ENCODE measurements at places on chromosomes 16 and 17.

DNA sequence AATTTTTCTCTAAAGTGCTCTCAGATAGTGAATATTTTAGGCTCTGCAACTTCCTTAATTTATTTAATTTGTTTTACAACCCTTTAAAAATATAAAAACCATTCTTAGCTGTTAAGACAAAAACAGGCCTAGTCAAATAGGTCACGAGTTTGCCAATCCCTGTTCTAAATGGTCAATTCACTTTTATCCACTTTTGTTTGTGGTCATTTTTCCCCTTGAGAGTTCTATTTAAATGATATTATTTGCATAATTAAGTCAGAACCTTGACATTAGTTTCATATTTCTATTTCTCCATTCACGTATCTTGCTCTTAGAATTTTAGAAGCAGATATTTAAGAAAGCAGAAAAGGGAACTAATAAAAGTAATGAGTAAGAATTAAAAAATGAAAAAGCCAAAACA lies 4.0 kb downstream of the AMFR start:
- peak; percentile 52 for DNase-seq

DNA sequence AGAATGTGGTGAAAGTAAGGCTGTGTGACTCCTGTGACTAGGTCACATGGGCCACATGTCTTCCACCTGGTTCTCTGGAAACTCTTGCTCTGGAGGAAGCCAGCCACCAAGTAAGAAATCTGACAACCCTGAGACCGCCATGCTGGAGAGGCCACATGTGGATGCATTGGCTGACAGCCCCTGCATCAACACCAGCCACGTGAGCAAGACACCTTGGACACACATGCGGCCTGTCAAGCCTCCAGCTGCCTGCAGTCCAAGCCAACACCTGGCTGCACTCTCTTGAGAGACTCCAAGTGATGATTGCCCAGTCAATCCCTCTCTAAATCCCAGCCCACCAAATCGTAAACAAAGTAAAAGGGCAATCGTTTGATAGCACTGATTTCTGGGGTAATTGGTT lies 112.6 kb downstream of the FOXL1 start:
- no peak for DNase-seq

- no peak for DNase-seq
Observed at GRCh38 chr16:11674818-11675560, 6.7 kb downstream of the SNN start.

DNA sequence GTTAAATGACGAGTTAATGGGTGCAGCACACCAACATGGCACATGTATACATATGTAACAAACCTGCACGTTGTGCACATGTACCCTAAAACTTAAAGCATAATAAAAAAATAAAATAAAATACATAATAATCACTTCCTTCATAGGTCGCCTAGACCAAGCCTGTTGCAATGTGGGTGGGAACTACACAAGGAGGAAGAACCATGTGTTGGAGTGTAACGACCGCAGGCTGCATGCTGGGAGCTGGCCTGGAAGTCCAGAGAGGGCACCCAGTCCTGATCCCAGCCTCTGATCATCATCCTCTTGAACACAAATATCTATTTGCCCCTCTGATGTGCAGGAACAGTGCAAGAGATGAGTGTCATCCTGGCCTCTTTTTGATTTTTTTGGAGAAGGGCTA lies 224.7 kb upstream of the ASIC2 start:
- no peak for DNase-seq

DNA sequence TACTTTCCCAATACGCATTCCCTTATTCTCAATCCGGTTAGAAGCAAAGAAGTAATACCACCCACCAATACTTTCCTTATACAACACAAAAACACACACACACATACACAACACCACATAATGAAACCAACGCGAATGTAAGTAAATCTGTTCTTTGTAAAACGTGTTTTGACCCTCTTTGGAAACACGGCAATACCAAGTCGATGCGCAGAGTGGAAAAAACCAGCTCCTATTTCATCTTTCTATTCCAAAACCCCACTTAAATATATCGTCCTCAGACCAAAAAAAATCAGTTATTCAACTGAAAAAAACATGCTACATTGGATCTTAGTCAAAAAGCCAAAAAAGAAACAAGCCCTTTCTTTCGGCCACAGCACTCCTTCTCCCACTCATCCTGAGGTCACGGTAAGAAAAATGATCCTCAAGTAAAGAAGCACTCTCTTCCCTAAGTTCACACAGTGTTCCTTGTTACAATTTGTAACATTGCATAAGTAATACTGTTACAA lies 31.0 kb upstream of the ARL4D start:
- DNase-seq: no peak

- DNase-seq: no peak
Observed at GRCh38 chr17:17590883-17591354, 589 bp downstream of the PEMT start.

- DNase-seq: no peak
Observed at GRCh38 chr17:76515274-76515949, 14.2 kb upstream of the RHBDF2 start.

DNA sequence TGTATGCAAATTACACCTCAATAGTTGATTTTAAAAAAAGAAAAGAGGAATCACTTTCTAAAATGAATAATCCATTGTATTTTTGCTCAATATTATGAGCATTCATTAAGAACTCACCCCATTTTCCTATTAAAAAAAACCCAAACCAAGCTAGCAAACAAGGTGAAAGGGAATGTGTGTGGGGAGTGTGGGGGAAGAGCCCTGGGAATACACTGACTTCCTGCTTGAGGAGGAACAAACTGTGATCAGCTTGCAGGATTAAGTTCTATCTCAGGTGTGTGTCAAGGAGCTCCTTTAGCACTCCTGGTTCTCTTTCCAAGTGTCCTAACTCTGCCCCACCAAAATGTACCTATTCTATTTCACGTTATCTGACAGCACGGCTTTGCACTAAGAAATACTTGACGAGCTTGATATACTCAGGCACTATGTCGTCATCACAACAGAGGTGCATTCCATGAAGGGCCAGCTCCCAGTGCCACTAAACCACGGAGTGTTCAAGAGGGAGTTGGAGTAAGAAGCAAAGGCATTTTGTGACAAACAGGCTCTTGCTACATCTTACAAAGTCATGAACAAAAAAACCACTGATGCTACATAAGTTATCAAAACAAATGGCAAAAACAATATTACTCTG lies 73.2 kb downstream of the MYH10 start:
- DNase-seq: no peak

- DNase-seq: no peak
Observed at GRCh38 chr17:48627118-48627597, 1.0 kb upstream of the HOXB9 start.

DNA sequence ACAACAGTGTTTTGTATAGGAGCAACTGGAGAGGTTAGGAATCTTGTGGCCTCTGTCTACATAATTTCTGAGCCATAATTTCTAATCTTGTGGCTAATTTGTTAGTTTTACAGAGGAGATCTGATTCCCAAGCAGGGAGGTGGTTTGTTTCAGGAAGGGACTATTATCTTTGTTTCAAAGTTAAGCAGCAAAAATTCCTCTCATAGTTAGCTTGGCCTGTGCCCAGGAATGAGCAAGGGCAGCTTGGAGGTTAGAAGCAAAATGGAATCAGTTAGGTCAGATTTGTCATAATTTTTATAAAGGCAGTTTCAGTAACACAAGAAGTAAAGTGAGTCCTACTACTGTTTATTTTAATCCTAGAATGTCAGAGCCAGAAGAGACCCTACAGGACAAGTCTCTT lies 2.0 kb upstream of the RDM1 start:
- no peak for DNase-seq

GRCh38 chr17:77382966-77383612 lies 242.3 kb downstream of the SEC14L1 start:
- no peak for DNase-seq

DNA sequence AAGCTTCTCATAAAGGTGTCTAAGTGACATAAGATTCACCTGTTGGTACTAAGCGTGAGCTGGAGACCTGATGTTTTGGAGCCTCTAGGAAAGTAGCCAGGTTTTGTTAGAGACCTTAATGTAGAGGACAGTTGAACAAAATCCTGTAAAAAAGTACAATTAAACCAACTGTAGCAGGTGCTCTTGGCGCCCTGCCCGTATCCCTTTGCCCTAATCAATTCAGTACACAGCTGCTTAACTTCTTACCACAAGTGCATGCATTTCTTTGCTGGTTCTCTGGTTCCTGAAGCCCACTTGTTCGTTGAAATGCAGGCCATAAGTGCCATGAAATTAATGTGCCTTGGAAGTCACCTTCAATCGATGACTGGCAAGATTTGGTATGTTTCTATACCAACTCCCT lies 24.4 kb downstream of the GLP2R start:
- DNase-seq: no peak

DNA sequence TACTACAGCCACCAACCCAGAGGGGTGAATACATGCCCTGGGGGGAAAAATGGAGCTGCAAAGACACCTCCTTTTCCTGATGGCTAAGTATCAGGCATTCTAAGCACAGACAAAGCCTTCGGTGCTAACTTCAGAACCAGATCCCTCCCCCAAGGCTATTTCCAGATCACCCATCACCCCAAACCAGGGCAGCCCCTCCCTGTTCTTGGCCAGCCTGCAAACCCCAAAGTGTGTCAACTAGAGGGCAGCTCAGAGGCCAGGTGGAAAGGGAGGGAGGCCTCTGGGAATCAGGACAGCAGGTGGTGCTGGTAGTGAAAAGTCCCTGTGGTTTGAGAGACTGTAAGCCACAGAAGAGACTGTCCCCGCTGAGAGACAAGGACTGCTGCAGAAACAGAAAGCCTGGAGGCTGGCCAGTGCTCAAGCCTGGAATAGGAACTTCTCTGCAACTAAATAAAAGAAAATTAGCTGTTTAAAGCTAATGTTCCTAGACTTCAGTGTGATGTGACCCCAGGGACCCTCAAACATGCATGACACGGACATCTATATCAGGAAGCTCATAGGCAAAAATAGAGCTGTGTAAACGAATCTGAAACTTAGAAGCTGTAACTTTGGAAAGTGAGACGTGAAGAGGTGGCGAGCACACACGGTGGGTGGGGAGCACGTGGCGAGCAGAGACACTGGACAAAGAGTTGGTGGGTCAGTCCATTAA lies 9.1 kb downstream of the TUBG1 start:
- DNase-seq: peak; percentile 49

GRCh38 chr16:16147316-16147999 lies 75.8 kb downstream of the ABCC6 start:
- no peak for DNase-seq

- no peak for DNase-seq
Observed at GRCh38 chr17:41065829-41066624, at the start of gene KRTAP2-4. TSS of gene KRTAP2-4 (minus strand) at chr17:41065879. CDS start at chr17:41065845, 34 bp downstream.

DNA sequence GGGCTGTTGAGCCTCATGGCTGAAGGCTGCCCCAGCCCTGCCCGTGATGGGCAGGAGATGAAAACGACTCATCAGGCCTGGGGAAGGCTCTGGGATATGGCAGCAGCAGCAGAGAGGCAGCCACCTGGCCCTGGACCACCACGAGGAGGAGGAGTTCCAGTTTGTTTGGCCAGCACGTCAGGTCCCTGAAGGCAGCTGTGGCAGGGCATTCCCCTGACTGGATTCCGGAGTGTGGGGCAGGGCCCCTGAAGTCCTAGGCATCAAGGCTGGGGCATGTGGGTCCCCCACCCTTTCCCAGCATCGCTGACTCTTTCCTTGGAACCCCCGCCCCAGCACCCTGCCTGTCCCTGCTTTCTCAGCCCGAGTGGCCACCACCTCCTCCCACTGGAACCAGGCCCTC lies 197.4 kb downstream of the ZNF423 start:
- no peak for DNase-seq

GRCh38 chr16:53530046-53530445 lies 27.0 kb upstream of the AKTIP start:
- no peak for DNase-seq
